A172 (cell line): ENCODE measurements at places on chromosomes 3 and 15. TPM values are rescaled to one million over a fixed set of nuclear protein-coding genes. Genes with fewer than 3 reads are reported as not detected.

GRCh38 chr3:81214631-81215030 lies 546.8 kb downstream of the GBE1 start:
- DNase-seq: no peak

DNA sequence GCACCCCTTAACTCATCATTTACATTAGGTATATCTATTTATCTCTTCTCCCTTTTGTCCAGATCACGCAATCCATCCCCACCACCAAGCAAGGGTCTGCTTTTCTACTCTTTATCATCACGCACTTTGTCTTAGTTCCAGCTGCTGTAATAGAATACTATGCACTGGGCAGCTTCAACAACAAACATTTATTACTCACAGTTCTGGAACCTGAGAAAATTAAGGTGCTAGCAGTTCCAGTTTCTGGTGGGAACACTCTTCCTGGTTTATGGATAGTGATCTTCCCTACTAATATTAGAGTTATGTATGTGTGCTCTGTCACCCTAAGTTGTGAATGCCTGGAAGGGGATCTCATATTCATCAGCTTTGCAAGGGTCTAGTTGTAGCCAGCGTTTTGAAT lies 687.0 kb downstream of the NTRK3 start:
- no peak for DNase-seq

DNA sequence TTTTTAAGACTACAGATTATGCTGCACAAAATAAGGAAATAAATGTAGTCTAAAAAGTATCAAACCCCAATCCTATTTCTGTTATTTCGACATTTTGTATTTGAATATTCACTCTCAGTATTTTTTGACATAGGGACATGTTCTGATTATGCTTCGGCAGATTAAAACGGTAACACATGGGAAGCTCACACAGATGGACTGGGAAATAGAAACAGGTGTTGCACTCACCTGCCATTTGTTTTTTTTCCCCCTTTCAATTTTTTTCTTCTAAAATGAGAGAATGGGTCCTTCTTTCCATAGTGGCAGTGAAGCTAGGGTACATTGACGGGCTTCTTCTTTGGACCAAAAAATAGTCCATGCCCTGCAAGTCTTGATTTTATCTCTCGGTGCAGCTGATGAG lies 163.1 kb downstream of the MYRIP start:
- DNase-seq: no peak

- DNase-seq: no peak
Observed at GRCh38 chr3:53650928-53651661, 156.7 kb downstream of the CACNA1D start.

DNA sequence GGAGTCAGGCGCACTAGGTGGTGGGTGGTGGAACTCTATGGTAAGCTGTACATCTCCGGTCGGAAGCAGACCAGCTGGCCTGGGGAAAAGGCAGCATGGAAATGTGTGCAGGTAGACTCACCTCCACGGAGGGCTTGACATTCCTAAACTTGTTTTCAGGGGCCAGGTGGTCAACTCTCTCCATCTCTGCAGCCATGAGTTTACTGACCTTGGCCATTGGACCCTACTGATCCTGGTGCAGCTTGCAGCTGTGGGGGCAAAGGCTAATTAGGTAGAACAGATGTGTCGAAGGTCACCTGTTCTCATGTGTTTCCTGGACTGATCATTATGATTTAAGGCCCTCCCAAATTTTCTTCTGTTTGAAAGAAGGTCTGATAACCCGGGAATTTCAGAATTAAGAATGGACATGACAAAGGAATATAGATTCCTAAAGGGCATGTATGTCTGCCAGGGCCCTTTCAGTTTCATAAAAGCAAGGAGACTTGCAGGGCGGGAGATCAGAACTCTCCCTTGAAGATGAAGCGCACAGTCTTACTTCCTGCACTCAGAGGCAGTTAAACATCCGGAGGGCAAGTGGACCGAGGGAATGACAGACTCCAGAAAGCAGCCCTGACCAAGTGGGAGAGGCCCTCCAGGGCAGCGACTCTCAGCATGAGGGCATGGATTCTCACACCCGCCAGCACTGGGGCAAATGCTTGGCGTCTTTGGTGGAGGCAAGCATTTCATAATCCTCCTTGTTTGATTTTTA lies 56.1 kb upstream of the CMTM7 start:
- DNase-seq: no peak

DNA sequence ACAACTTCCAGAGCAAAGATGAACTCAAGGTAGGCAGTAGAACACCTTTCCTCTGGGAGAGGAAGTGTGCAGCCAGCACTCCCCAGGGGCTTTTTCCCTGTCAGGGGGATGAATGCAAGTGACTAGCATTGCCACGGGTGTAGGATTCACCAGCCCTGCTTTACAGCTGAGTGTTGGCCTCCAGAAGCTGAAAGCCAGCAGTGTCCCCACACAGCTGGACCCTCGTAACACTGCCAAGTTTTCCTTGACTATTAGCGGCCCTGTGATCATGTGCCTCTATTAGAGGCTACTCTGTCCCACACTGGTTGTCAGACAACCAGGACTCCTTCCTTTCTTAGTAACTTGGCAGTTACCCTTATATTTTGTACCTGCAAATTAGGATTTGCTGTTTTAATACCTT lies 104.9 kb upstream of the MANF start:
- DNase-seq: no peak

The HHATL gene
- not detected in 2 replicates for total RNA-seq
